KBM-7 (cell line): ENCODE measurements at places on chromosomes 7 and 10.
A peak's percentile ranks its signal among the peaks of the same experiment; 100 is the strongest.

DNA sequence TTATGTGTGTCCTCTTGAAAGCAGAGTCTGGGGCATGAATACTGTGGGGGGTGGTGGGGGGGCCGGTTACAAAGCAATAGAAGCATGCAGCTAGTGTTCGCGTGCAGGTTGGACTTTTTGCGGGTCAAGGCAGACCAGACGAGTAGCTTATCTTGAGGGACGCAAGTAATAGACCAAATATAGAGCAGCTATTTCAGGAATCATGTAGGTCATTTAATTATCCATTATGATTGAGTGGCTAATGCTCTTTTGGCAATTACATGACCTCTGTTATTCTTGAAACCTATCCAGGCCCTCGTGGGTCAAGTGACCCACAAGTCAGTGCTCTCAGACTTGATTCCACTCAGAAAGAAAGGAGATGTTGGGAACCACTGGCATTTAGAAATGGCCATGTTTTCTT, 93.0 kb downstream of the BTRC start:
- DNase-seq, result no peak

DNA sequence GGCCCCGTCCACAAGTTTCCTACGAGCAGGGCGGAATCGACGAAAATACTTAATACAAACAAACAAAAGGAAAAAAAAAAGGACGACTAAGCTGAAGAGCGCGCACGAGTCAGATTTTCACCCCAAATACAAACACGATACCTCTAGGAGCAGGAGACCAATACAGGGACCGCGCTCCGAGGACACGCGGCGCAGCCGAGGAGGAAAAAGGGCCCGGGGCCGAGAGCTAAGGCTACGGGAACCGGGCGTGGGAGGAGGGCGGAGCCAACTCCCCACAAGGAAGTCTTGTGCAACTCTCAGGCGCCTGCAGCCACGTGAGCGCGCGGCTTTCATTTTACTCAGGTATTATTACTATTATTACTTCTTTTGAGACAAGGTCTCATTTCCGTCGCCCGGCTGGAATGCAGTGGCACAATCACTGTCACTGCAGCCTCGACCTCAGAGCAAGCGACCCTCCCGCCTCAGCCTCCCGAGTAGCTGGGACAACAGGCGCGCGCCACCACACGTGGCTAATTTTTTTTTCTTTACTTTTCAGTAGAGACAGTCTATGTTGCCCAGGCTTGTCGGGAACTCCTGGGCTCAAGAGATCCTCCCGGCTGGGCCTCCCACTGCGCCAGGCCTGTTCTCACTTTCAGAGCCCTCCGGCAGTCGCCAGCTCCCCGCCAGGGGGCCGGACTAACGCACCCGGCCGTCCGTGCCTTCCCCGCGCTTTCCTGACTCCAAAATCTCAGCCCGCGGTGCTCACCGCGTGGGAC, 1.2 kb downstream of the HNRNPF start:
- peak; percentile 88 for DNase-seq

- no peak for DNase-seq
Observed at GRCh38 chr10:34299105-34299611, 515.9 kb downstream of the PARD3 start.

GRCh38 chr7:107937531-107937930, 46.5 kb downstream of the DLD start:
- DNase-seq, result no peak

DNA sequence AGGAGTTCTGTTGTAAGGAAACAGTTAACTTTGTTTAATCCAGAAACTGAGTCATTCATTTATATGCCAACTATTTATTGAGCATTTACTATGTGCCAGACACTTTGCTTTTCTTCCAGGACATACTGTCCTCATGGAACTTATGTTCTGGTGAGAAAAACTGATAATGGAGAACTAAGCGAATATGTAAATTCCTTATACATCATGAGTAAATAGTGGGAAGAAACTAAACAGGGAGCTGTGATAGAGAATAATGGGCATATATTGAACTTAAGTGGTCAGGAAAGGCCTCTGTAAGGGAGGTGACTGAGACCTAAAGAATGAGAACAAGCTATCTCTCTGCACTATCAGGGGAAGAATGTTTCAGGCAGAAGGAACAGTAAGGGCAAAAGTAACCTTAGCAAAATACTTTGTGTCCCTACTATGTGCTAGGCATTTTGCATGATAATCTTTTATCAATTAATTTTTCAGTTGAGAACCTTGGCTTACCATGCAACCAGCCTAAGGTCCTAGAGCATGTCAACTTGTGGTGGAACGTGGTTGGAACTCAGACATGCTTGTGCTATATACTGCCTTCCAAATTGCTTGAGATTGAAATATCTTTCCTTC, 45.4 kb downstream of the ST7 start:
- DNase-seq, result no peak

- DNase-seq, result no peak
Observed at GRCh38 chr10:58696736-58697135, 184.1 kb downstream of the BICC1 start.

DNA sequence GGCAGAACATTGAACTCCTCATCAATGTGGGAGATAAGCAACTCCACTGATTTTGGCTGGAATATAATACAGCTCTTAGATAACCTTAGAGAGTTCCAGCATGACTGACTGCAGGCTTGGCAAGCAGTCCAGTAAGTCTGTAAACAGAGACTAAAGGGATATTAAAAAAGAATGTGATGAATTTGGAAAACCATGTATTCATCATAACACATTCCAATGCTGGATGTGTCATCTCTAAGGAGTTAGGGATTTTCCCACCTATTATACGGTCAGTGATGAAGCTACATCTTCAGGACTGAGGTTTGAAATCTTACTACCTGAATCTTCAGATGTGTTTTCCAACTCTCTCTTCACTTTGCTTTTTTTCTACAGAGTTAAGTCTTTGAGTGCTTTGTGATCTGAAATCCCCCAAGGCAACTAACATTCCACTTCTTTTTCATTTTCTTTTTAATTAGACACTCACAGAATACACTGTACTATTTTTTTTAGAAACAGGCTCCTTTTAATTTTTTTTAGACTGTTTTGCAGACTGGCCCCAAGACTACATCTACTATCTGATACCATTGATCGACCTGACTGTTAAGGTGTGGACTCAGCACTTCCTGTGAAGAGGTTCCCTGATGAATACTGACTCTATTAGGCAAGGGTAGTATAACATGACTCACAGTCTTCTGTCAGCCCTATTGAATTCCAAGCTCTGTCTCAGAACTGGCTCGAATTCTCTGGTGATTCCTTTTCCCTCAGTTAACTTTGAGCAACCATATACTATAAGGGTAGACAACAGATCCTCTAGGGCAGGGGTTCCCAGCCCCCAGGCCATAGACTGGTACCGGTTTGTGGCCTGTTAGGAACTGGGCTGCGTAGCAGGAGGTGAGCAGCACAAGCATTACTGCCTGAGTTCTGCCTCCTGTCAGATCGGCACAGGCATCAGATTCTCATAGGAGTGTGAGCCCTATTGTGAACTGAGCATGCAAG, 678.2 kb downstream of the GRM8 start:
- no peak for DNase-seq

- DNase-seq, result no peak
Observed at GRCh38 chr10:1552406-1552805, 184.9 kb downstream of the ADARB2 start.

- peak; percentile 14 for DNase-seq
Observed at GRCh38 chr7:101362334-101363195, at the start of gene COL26A1. COL26A1 (plus strand) TSS chr7:101362875; CDS start chr7:101363033, 158 bp downstream.

- DNase-seq, result peak; percentile 53
Observed at GRCh38 chr10:17693009-17693408, 49.1 kb downstream of the STAM start.

DNA sequence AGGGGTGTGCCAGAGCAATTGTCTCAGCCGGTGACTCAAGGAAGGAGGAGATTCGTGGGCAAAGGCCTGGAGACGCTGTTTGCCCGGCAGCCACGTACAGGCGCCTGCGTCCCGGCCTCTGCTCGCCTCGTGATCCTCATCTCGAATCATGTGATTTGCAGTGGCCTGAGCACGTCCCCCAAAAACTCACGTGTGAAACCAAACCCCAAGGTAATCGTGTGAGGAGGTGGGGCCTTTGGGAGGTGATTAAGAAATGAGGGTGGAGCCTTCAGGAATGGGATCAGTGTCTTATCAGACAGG, 226.8 kb downstream of the TCERG1L start:
- no peak for DNase-seq

- DNase-seq, result no peak
Observed at GRCh38 chr7:28230261-28230660, 49.7 kb upstream of the JAZF1 start.

DNA sequence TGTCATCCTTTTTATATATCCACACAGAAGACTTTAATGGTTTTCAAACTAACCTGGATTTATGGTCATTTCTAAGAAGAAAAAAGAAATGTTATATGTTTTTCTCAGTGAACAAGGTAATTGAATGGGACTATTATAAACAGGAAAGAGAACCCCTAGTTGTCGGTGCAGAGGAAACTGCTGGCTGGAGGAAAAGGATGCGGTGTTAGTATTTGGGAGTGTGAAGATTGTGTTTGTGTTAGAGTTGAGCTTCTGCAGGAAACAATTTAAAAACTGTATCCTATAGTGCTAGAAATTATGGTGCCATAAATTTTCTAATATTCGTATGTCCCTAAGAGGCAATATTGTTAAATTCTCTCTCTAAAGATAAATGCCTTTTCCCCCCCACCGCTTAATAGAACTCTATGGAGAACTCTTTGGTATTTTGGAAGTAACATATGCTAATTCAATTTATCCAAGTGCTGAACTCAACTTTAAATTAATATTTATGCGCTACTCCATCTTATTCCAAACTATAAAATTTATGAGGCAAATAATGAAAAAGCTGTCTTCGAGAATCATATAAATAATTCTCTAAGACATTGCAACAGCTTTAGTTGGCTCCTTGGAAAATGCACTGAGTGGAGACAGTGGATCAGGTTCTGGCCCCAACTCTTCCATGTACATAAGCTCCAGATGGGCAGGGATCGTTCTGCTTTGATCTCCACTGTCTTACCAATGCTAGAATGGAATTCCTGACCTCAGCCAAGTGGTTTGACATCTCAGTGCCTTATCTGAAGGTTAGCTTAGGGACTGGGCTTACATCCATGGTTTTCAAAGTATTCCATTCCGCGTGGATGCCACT, 5.6 kb downstream of the BZW2 start:
- no peak for DNase-seq

DNA sequence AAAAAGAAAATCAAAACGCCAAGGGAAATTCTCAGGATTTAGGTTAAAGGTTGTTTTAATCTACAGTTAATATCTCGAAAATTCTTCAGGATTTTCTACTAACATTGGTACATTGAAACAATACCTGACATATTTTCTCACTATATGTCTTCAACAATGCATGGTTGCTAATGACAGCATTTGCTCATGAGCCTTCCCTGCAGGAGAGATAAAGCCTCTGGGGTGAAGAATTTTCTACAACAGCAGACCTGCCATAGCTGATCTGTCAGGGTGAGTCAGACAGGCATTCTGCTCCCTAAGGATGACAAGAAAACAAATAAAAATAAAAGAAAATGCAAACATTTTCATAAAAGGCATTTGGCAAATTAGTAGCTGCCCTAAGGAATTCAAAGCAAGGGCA, 11.7 kb upstream of the GPR37 start:
- DNase-seq, result no peak

DNA sequence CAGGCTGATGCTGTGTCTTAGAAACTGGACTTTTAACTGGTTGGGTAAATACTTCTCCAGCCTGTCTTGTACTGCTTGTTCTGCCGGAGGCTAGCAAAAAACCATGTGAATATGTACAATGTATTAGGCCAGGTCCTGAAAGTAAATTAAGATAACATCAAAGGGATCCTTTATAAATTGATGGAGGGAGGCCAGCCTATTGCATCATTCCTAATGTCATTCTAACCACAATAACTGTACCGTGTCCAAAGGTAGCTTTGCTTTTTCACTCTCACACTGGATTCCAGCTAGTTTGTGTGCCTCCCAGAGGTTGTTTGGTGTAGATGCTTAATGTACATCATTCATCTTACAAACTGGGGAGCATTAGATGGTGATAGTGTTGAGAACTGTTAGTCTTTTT, 91.2 kb upstream of the SEM1 start:
- no peak for DNase-seq

GRCh38 chr7:42618651-42619360, 293.1 kb downstream of the C7orf25 start:
- DNase-seq, result no peak

DNA sequence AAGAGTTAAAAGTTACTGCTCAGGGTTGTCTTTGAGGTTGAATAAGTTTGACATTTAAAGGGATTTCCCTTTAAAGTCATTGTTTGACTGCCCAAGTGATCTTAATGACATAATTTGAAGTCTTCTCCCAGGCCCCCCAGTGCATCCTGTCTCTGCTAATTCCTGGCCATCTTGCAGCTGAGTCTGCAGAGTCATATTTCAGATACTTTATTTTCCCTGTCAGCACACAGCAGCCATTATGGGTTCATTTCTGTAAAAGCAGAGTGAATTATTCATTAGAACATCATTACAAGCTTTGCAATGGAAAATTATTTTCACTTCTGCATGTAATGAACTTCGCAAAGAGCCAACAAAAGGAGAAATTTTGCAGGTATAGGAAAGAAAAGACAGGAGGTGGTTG, 536.6 kb downstream of the GALNT17 start:
- DNase-seq, result no peak

GRCh38 chr7:5596046-5596895, 172.6 kb upstream of the TNRC18 start:
- peak; percentile 91 for DNase-seq

DNA sequence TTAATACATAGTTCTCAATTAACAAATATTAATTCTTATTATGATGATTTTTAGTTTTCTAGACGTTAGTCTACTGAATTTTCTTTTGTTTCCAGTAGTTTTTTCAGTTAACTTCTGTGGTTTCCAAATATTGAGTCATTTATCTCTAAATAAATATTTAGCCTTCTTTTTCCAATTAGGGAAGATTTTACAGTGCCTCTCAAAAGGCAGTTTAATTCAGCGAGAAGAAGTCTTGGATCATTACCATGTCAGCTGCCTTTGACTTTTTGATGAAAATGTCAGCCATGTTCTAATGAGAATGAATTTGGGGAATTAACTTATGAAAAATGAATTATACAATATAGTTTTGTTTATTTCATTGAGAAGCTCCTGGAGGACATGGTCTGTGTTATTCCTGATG, 90.0 kb downstream of the CDK14 start:
- DNase-seq, result no peak

DNA sequence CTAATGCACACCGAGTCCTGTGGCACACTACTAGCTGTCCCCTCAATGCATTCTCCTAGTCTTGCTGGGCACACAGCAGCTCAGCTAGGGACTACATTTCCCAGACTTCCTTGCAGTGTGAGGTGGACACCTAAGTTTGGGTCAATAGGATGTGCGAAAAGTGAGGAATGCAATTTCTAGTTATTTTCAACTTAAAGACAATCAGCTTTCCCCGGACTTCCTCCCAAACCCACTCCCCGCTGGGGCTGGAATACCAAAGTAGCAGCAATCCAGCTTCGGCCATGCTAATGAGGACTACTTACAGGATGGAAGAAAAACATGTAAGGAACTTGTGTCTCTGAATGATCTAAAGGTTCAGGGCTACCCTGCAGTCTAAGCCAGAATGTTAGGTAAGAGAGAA, 286.4 kb upstream of the LRRN3 start:
- no peak for DNase-seq

DNA sequence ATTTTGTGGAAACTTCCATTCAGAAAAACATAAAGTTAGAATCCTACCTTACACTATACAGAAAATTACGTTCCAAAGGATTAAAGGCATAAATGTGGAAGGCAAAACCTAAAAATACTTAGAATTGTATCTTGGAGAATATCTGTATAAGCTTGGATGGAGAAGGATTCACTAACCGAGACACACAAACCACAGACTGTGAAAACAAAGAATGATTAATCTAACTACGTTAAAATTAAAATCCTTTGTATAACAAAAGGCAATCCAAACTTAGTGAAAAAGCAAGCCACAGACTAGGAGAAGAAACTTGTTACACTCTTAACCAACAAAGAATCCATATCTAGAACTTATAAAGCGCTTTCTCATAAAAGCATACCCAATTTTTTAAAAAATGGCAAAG, 678.8 kb downstream of the INHBA start:
- no peak for DNase-seq
